ENCODE measurements at places on chromosomes 1 and 21. TPM values are rescaled to one million over a fixed set of nuclear protein-coding genes. Genes with fewer than 3 reads are reported as not detected.

- no peak for DNase-seq
- H3K4me3 ChIP-seq: no peak overlapping the region
- no peaks in the 10 kb centered on the region for H3K4me1 ChIP-seq
- H3K27ac ChIP-seq: no peak overlapping the region
- H3K36me3 ChIP-seq: no peaks in the 10 kb centered on the region
- H3K27me3 ChIP-seq: no peaks in the 10 kb centered on the region
These were observed 73.9 kb upstream of the SPAG17 start for GRCh38 chr1:118258975-118259374.

DNA sequence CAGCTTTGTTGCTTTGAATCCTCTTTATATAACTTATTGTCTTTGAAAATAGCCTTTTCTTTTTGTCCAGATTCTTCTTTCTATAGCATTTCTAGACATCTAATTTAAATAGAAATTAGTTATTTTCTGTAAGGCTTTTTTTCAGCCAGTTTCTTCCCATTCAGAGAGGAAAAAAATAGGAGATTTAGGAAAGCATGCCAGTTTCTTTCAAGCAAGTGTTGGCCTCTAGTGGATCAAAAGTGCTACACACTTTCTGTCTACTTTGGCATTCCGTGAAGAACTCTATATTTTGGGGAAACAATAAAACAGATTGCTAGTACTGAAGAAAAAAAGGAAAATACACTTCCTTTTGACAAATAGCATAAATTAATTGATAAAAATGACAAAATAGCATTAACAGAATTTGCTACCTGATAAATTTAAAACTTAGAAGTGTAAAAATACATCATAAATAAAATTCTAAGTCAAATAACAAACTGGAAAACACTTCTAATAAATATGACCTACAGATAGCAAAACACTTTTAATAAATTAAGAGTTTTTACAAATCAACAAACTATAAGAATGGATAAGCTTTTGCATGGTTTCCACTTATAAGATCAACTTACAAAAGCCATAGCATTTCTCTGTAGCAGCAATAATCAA is 13.1 kb upstream of the EXO1 start:
- no peak for DNase-seq
- H3K4me3 ChIP-seq: no peak overlapping the region
- H3K27me3 ChIP-seq: no peaks in the 10 kb centered on the region
- no peaks in the 10 kb centered on the region for H3K36me3 ChIP-seq

DNA sequence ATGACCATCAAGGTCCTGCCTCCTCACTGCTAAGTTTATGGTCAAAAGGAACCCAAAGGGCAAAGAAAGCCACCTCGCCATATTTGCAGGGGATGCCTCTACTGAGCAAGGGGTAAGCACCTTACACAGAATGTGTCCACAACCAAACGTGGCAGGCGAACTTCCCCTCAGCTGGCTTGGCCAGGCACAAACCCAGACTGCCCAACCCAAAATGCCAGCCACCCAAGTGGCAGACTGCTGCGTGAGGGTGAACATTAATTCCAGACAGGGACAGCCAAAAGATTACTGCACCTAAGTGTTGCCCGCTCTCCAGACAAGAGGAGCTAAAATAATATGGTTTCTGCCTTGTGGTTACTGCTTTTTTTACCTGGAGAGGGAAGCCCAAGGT is 16.0 kb downstream of the ZNF697 start:
- H3K4me3 ChIP-seq: no peak overlapping the region
- H3K4me1 ChIP-seq: no peaks in the 10 kb centered on the region
- DNase-seq: no peak
- H3K27ac ChIP-seq: no peak overlapping the region

DNA sequence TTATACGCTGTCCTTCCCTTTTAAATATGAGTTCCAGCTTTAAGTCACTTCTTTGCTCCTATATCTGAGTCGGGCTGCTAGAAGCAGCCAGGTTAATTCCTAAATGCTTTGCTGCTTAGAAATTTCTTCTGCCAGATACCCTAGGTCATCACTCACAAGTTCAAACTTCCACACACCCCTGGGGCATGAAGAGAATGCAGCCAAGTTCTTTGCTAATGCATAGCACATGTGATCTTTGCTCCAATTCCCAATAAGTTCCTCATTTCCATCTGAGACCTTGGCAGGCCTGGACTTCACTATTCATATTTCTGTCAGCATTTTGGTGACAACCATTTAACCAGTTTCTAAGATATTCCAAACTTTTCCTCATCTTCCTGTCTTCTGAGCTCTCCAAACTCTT is 14.5 kb upstream of the APP start:
- DNase-seq: no peak
- no peaks in the 10 kb centered on the region for H3K36me3 ChIP-seq
- H3K27ac ChIP-seq: no peak overlapping the region
- no peaks in the 10 kb centered on the region for H3K4me1 ChIP-seq
- H3K27me3 ChIP-seq: peaks cover 8% of the 10 kb centered on the region

- no peaks in the 10 kb centered on the region for H3K27me3 ChIP-seq
- H3K36me3 ChIP-seq: no peaks in the 10 kb centered on the region
- no peak overlapping the region for H3K27ac ChIP-seq
- no peak overlapping the region for H3K4me3 ChIP-seq
- H3K4me1 ChIP-seq: no peaks in the 10 kb centered on the region
- DNase-seq: no peak
These were observed 105.2 kb upstream of the ZNF648 start for GRCh38 chr1:182166750-182167149.

- H3K27me3 ChIP-seq: peaks cover 3% of the 10 kb centered on the region
- no peaks in the 10 kb centered on the region for H3K36me3 ChIP-seq
- peak overlapping the region; percentile 90 for H3K27ac ChIP-seq
- H3K4me3 ChIP-seq: peak overlapping the region; percentile 100
- no peak for DNase-seq
These were observed 529 bp upstream of the PRMT2 start for GRCh38 chr21:46634966-46635323.

FCGR3A gene
- 1.3 TPM for total RNA-seq

BARHL2 gene
- not detected for total RNA-seq
